ENCODE measurements at places on chromosomes 5 and 9.
A peak's percentile ranks its signal among the peaks of the same experiment; 100 is the strongest.

DNA sequence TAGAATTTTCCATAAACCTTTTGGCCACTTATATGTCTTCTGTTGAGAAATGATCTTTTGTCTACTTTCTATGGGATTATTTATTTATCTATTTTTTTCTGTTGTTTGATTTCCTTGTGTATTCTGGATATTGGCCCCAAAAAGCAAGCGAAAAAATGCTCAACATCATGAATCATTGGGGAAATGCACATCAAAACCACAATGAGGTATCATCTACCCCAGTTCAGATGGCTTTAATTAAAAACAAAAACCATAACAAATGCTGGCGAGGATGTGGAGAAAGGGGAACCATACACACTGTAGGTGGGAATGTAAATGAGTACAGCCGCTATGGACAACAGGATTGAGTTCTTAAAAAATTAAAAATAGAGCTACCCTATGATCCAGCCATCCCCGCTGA is 125.0 kb upstream of the LPCAT1 start:
- no peak for DNase-seq

DNA sequence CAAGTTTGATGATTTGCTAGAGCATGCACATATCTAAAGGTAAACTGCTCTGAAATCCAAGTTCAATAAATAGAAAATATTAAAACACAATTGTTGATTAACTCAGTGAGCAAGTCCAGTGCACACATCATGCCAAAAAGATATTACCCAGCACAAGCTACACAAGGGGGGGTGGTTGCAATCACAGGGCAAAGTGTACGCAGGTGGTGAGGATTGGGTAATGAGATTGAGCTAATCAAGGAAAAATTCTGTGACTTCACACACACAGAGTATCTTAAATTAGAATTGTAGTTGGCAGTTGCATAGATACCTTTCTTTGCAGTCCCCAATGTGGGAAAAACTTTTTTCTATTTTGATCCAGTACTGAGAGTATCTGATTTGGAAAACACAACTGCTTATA is 156.1 kb upstream of the NTRK2 start:
- DNase-seq: no peak

DNA sequence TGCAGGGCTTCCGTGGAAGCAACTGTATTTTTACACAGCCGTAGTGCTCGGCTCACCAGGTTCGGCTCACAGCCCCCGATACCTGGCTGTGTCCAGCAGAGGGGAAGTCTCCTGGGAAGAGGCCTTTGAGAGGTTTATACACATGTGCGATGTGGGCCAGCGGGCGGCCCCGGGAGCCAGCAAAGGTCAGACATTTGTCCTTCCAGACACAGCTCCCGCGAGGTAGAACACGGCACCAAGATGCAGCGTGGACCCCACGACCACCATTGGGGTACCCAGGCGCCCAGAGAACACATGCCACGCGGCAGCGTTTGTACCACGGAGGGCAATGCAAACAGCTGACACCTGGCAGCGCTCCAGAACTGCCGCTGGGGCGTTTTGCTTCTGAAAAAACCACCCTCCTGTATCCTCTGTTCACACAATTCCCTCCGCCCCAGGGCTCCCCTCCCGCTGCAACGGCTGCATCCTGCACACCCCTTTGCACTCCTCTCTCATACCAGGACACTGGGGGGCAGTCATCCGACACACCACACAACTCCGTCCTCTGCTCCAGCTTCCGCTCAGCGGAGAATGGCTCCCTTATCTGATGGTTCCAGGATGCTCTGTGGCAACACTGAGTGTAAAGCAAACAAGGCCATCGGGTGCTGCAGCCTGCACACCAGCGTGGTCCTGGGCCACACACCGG is 235.3 kb downstream of the SYK start:
- DNase-seq: peak; percentile 44

DNA sequence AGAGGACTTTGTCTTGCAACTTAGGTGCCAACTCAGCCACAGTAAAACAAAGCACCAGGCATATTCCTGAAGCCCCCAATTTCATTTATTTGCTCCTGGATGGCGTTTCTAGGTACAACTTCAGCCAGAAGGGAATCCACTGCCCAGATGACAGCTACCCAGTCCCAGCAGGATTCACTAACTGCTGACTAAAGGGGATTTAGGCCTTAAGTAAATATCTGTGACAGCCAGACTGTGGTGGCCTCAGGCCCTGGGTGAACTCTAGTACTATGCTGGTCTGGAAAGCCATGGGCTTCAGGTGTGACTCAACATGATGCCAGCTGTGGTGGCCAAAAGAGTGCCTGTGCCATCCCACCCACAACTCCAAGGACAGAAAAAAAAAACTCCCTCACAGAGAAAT is 396.1 kb upstream of the CCNG1 start:
- no peak for DNase-seq

DNA sequence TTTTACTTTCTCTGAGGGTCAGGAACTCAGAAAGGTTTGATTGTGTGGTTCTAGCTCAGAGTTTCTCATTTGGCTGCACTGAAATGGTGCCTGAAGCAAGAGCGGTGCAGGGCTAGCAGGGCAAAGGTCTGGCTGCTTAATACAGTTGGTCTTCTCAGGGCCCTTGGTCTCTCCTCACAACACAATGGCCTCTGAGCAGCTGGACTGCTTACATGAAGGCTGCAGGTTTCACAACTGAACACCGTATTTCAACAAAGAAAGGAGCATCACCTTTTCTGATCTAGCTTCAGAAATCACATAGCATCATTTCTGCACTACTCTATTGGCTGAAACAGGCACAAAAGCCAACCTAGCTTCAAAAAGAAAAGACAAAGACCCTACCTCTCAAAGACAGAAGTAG is 122.2 kb downstream of the MLLT3 start:
- DNase-seq: no peak

DNA sequence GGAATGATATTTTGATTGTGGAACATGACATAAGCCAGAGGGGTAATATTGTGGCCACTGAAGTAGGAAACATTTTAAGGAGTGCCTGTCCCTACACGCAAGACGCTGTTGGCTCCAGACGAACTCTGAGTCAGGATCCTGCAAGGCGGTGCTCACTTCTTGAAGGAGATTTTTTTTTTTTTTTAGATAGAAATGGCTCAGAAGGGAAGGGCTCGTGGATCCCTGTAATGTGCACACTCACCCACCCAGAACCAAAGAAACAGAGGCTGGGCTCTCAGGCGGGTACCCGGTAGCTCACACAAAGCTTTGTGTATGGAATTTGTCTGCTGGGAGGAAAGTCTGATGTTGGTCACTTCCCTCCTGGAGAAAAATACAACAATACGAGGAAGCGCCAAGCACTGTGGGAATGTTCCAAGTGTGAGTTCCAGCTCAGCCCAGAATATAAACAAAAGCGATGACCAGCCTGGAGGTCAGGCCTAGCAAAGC is 25.7 kb downstream of the RAPGEF1 start:
- DNase-seq: no peak

DNA sequence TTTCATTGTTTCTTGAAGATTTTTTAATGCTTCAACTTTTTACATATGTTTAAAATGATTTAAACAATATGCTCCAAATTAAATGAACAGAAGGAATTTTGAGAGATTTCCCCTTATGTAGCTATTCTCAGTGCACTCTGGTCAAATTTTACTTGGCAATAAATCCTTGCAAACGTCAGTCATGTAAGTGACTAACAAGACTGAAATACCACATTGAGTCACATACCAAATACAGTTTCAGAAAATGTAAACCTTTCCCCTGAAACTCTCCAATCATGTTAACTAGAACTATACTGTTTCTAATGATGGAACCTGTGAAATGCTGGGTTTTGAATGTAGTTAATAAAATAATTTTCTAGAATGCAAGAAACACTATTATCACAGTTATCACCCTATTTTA is 29.6 kb downstream of the SAR1B start:
- no peak for DNase-seq

GRCh38 chr5:123802298-123802951 is 290.4 kb downstream of the CSNK1G3 start:
- no peak for DNase-seq

GRCh38 chr5:1391691-1392090 is 46.8 kb upstream of the CLPTM1L start:
- DNase-seq: no peak

DNA sequence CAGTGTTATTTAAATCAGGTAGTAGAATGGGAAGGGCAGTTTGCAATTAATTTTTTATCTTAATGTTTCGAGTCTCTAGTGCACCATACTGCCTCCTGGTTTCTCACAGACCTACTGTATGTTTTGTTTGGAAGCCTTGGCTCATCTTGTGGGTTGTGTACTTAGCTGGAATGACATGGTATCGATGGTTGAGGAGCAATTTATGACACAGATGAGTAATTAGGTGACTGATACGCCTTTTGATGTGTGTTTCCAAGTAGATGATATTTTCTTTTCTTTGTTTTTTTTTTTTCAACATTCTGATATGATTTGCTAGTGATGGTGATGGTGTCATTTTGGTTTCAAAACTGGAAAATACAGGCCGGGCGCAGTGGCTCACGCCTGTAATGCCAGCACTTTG is 16.1 kb downstream of the BASP1 start:
- no peak for DNase-seq

- no peak for DNase-seq
Measured at GRCh38 chr9:69877852-69878514, 57.4 kb downstream of the CFAP95 start.
